Lung microvascular endothelial cell (primary cell): ENCODE measurements at places on chromosomes 5 and 9.
A peak's percentile ranks its signal among the peaks of the same experiment; 100 is the strongest.

- DNase-seq, result no peak
Observed at GRCh38 chr5:61491861-61492260, 159.8 kb downstream of the ZSWIM6 start.

DNA sequence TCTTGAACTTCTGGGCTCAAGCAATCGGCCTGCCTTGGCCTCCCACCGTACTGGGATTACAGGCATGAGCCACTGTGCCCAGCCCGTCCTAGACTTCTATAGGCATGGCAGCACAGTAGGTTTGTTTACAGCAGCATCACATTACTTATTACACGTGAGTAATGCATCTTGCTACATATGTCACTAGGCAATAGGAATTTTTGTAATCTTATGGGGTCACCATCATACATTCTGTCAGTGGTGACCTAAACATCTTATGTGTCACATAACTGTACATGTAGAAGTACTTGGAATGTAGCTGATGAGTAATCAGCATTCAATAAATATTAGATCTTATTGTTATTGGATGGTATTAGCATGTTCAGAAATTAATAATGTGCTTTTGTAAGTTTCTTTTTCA, 22.9 kb upstream of the ABCA1 start:
- no peak for DNase-seq

- no peak for DNase-seq
Observed at GRCh38 chr5:174816858-174817257, 92.5 kb downstream of the MSX2 start.

GRCh38 chr9:105281926-105282325, 37.5 kb downstream of the SLC44A1 start:
- no peak for DNase-seq

DNA sequence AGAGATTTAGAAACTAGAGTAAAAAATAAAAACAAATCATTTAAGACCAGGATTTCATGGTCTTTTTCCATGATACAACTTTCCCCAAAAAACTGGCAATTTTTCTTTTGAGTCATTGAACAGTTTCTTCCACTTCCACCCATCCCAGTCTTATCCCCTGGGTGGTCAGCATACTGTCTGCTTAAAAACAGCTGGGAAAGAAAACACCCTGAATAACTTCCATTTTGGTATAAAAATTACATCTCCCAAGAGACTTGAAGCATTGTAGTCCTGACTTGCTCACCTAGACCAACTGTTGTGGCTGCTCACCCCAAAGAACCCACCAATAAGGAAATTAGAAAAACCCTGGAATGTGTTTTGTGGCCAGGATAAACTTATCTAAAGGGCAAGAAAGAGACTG, 731.3 kb downstream of the NR2F1-AS1 start:
- no peak for DNase-seq

DNA sequence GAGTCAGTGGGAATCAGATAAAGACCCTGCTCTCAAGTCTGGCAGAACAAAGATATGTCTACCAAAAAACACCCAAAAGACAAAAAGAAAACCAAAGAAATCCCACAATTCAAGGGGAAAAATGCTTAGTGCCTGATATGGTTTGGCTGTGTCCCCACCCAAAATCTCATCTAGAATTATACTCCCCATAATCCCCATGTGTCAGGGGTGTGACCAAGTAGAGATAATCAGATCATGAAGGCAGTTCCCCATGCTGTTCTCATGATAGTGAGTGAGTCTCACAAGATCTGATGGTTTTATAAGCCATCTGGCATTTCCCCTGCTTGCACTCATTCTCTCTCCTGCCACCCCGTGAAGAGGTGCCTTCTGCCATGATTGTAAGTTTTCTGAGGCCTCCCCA, 13.4 kb downstream of the FBXO10 start:
- DNase-seq, result no peak

GRCh38 chr9:18978188-18978587, 54.8 kb downstream of the SAXO1 start:
- DNase-seq, result no peak

GRCh38 chr5:127281609-127282008, 9.0 kb upstream of the MEGF10 start:
- DNase-seq, result no peak

DNA sequence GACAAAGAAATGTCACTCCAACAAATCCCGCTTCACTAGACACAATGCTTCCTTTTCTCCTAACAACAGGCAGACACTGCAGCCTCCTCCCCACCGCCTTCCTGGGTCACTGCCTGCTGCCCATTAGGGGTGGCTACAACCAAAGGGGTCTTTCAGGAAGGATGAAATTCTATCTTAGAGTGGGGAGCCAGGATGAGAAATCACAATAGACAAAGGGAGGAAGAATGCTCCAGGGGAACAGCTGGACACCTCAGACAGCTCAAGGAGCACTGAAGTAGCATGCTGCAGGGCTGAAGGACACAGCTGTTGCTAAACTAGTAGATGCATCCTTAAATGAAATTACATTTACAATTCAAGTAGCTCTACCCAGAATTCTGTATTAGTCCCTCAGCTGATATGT, 54.2 kb downstream of the PRELID2 start:
- DNase-seq, result no peak

- DNase-seq, result peak; percentile 20
Observed at GRCh38 chr9:86287013-86287412, 4.7 kb upstream of the ISCA1 start.

DNA sequence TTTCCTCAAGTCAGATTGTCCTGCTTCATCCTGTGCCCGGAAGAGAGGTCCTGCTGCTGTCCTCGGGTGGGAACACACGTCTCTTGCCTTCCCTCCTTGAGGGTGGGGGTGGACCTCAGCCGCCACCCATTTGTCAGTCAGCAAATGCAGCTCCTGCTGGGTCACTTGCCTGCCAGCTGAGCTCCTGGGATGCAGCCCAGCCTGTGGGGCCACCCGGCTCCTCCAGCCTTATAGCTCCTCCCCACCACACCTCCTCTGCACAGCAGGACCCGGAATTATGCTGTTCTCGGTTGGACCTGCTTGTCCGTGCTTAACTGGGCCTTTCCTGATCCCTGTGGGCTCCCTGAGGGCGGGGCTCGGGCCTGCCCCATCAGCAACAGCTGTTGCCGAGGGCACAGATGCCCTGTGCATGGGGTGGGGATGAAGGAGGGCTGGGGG, 52.7 kb downstream of the RXRA start:
- peak; percentile 32 for DNase-seq

- DNase-seq, result peak; percentile 60
Observed at GRCh38 chr5:8864053-8864452, 681.8 kb downstream of the SEMA5A start.
